Left forelimb (tissue), 1 donor: ENCODE measurements at places on chromosomes 1 and 21.

- DNase-seq, result no peak
Measured at GRCh38 chr1:152244576-152245273, 20.7 kb upstream of the HRNR start.

- DNase-seq, result no peak
Measured at GRCh38 chr21:14687268-14687625, 141.1 kb upstream of the SAMSN1 start.

DNA sequence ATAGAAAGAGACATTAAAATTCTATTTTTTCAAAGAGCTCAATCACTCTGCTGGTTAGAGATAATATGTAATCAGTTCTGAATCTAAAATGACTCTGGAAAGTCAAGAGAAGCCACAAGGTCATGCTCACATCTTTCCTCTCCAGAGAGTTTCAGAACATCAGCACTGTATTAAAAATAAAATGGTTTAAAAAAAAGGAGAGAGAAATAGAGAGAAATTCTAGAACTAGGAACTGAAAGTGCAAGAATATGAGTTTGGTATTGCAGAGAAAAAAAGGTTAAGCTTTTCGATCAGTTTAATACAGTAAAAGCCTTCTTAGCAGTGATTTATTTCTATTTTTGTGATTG lies 44.0 kb upstream of the DIPK1A start:
- DNase-seq, result no peak

DNA sequence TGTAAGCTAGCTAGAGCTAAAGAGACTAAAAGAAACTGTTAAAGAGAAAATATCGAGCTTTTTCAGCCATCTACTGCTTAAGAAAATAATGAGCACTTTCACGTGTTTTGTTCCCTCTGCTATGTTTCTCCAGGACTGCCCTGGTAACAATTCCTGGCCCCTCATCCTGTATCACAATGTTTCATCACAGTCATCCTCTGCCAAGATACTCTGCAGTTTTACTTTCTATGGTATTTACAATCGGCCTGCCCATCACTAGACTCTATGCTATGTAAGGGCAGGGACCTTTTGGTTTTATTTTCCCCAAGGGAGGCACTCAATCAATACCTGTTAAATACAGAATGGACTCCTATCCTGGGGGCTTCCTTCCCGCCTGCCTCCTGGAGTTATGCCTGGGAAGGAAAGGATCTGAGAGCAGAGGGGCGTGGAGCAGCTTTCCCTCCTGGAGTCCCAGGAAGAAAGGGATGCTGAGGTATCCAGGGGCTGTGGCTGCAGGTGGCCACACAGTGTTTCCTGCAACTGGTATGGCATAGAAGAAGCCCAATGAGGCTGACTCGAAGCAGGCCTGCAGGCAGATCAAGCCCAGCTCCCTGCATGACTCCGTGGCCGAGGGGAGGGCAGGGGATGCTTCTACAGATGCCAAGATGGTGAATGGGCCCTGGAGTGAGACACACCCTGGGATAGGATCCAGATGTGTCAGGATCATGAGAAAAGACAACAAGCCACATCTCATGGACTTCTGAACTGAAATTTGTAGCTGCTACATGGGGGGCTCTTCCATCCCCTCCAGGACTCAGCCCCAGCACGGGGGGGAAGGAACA lies 52.9 kb downstream of the MATN1 start:
- DNase-seq, result no peak

- no peak for DNase-seq
Measured at GRCh38 chr1:37437087-37437486, 37.3 kb upstream of the ZC3H12A start.

DNA sequence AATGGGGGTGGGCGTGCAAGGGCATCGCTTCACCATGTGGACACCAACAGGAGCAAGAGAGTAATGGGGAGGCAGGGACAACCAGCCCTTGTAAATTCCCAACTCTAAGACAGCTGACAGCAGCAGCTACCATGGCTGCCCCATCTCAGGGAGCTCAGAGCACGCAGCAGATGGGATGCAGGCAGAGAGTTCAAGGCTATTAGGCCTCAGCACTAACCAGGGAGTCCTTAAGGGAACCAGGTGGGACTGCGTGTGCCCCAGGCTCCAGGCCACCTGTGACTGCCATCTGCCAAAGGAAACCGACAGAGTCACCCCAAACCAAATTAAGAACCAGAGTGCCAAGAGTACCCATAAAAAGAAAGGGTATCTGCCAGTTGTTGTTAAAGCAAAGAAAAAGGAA lies 33.7 kb upstream of the PRDM2 start:
- no peak for DNase-seq

GRCh38 chr1:60425528-60425927 lies 352.0 kb upstream of the C1orf87 start:
- no peak for DNase-seq

DNA sequence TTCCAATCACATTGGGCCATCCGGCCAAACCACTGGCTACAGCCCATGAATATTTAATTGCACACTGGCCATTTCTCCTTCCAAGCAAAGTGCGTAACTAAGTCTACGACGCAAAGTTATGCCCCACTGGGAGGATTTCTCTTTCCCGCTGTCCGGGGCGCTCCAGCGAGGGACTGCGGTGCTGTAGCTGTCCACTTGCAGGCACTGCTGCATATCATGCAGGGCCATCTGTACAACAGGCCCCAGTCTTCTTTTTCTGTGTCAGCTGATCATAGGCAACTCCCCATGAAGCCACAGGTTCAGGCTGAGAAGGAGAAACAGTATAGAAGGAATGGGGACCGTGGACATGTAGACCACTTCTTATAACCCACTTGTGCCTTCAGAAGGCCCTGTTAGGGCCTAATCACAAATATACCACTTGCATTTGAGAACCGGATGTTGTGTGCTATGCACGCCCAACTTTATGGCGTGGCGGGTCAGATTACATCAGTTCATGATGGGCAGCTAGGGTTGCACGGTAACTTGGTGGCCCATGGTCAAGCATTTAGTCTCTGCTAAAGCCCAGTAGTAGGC lies 58.0 kb downstream of the ADSS2 start:
- no peak for DNase-seq

- DNase-seq, result no peak
Measured at GRCh38 chr21:43969115-43969444, 43.0 kb upstream of the TRAPPC10 start.

- DNase-seq, result no peak
Measured at GRCh38 chr1:81020506-81020905, 780.2 kb upstream of the ADGRL2 start.

- no peak for DNase-seq
Measured at GRCh38 chr21:42200906-42201614, 17.9 kb upstream of the ABCG1 start.

- no peak for DNase-seq
Measured at GRCh38 chr1:39608921-39609320, 30.5 kb downstream of the HEYL start.
